Stimulated activated CD8-positive, alpha-beta memory T cell treated with anti-CD3 and anti-CD28 coated beads, Interleukin-2, amount 100 ng/mL, for 1 hour (primary cell): ENCODE measurements at places on chromosomes 7 and 10.

GRCh38 chr10:3631291-3631690 is 153.7 kb downstream of the KLF6 start:
- DNase-seq: no peak

GRCh38 chr7:21941611-21942141 is 4.0 kb downstream of the CDCA7L start:
- DNase-seq: no peak

- no peak for DNase-seq
Measured at GRCh38 chr7:152414779-152415178, 21.0 kb downstream of the KMT2C start.

DNA sequence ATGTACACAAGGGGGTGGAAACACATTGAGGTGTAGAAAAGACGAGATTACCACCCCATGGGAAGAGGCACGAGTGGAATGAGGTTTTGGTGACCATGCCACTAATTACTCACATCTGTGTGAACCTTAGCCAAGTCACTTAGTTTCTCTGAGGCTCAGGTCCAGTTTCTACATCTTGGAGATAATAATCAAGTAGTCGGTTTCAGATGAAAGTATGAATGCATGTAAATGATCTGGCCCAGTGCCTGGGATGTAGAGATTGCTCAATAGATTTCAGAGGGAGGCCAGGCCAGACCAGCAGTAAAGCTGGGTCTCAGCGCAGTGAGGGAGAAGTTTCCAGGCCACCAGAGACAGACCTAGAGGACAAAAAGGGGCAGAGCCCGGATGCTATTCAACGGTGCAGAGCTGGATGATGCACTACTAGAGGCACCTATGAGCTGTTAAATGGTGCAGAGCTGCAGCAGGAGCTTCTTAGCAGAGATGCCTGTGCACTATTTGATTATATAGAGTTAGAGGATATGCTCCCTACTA is 725.1 kb downstream of the GRID1 start:
- no peak for DNase-seq

DNA sequence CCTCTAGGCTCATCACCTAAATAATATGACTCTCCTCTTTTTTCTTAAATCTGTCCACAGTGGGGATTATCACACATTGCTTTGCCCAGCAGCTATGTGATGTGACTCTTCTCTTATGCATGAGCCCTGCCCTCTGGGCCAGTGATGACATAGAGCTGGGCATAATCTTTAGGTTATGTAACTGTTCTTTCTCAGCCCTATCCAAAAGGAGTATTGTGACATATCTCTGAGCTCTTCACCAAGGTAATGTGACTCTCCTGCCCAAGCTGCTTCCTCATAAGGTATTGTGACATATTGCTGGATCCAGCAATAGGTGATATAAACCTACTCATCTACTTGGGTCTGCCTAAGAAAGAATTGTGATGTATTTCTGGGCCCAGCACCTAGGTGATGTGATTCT is 37.7 kb upstream of the ZNF107 start:
- DNase-seq: no peak

- DNase-seq: no peak
Measured at GRCh38 chr7:17401791-17402627, 103.6 kb downstream of the AHR start.

DNA sequence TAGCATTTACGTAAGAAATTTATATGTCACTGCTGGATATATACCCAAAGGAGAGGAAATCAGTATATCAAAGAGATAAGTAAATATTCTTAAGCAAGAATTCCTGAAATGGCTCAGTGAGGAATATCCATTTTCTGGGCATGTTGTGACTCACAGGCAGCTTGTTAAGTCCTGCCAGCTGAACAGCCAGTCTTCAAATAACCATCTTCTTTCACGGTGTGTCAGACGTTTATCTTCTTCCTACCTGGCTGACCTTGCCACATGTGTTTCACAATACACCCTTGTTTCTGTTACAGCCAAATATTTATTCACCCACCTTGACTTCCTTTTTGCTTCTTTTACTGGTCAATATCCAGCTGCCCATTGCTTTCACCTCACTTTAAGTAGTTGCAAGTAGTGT is 648.1 kb downstream of the ANKRD7 start:
- no peak for DNase-seq

- DNase-seq: no peak
Measured at GRCh38 chr10:23384364-23384763, 39.8 kb upstream of the C10orf67 start.

- no peak for DNase-seq
Measured at GRCh38 chr10:89553064-89553734, 17.8 kb upstream of the SLC16A12 start.

DNA sequence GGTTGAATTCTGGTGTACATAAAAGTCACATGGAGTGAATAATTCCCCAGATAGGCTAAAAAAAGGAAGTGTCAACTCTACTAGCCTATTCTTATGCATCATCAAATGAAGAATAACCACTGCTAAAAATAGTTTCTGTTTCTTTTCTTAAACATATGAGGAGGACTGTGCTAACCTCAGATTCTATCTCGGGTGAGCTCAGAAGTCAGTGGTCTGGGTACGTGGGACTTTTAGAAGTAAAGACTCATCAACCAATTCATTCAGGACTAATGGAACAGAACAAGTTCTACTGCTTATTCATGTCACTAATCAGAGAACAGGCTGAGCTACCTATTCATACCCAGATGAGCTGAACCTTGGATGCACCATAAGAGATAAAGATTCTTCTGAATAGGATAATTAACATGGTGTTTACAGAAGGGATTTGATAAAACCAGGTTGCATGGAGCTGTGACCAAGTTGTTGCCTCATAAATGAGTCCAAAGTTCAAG is 9.5 kb upstream of the ASAH2 start:
- no peak for DNase-seq

GRCh38 chr7:95101422-95101821 is 194.0 kb downstream of the PPP1R9A start:
- no peak for DNase-seq

DNA sequence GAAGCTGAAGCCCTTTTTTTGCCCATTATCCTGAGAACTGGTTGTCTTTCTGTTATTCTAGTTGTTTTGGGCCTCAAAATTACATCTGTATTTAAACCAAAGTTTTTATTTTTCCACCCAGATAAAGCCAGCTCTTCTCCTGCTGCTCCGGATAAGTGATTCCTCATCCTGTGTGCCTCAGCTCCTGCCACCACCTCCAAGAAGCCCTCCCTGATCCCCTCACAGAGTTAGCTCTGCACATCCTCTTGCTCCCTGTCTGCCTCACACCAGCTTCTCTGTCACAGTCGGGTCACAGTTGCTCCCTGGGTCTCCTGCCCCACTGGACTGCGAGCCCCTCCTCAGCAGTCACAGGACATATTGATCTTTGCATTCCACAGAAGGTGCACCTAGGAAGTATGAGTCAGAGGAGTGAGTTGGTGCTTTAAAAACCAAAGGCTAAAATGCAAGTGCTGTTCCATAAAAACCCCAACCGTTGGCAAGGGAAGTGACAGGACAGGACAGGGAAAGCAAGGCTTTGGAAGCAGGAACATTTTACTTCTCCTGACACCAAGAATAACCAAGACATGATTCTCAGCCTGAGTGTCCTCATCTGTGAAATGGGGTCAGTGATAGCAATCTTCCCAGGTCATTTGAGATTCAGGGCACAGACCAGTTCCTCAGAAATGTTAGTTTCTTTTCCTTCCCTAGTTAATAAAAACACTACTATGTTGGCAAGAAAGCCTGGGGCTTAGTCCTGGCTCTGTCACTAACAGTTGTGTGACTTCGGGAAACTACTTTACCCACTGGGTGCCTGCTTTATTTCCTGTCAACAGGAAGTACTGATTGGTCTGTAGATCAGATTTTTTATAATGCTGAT is 36.5 kb upstream of the EEPD1 start:
- DNase-seq: no peak

DNA sequence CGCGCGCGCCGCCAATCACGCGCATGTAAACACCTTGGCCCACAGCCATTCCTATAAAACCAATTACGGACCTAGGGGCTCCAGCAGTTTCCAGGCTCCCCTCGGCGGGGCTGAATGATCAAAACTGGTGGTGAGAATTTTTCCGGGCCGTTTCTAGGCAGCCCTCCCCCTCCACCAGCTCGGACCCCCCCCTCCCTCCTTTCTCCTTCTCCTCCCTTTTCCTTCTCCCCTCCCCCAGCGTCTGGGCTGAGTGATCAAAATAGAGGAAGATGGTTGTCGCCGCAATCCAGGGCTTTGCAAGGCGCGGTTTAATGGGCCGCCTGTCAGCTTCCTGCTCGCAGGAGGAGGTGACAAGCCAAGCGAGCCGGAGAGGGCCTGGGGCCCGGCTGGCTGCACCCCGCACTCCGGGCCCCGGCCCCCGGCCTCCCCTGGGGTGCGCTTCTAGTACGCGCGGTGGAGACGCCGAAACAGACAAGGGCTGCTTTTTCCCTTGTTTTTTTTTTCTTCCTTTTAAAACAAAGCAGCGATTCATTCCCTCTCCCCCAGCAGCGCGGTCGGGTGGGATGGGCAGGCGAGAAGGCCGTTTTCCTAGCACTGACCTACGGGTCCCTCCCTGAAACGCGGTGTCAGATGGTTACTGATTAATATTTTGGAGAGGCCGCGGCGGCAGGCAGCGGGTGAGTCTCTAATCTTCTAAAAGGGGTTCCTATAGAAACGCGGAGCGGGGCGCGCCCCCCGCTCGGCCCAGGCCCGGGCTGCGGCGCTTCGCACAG is 528 bp upstream of the TNRC18 start:
- no peak for DNase-seq

GRCh38 chr10:109126016-109126415 is 797.3 kb downstream of the XPNPEP1 start:
- DNase-seq: no peak

- no peak for DNase-seq
Measured at GRCh38 chr10:95474228-95475002, 86.8 kb downstream of the SORBS1 start.

- no peak for DNase-seq
Measured at GRCh38 chr10:1841759-1842158, 104.4 kb upstream of the ADARB2 start.

- no peak for DNase-seq
Measured at GRCh38 chr7:106965108-106965507, 79.4 kb upstream of the PRKAR2B start.

- DNase-seq: no peak
Measured at GRCh38 chr10:113739031-113739430, 12.5 kb upstream of the PLEKHS1 start.

GRCh38 chr7:126574276-126575250 is 678.2 kb downstream of the GRM8 start:
- no peak for DNase-seq

DNA sequence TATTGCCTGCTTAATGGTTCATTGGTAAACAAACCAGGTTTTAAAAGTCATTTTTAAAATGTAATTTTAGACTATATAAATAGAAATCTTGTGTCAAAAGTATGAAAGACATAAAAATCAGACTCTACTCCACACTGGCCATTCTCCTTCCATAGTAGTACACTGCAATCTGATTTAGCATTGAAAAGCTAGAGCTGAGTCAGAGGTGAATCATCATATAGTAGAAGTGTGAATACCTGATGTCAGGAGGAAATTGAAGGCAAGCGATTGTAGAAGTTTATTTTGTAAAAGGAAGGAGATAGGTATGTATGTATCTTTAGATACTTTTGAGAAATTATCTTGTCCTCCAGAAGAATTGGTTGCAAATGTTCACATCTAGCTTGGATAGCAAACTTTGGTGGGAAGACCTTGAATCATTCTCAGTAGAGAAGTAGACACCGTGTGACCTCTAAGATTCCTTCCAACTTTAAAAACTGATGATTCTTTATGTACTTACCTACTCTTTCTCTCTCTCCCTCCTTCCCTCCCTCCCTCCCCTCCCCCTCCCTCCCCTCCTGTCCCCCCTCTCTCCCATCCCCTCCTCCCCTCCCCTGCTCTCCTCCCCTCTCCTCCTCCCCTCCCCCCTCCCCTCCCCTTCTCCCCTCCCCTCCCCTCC is 88.1 kb downstream of the BTAF1 start:
- DNase-seq: no peak

DNA sequence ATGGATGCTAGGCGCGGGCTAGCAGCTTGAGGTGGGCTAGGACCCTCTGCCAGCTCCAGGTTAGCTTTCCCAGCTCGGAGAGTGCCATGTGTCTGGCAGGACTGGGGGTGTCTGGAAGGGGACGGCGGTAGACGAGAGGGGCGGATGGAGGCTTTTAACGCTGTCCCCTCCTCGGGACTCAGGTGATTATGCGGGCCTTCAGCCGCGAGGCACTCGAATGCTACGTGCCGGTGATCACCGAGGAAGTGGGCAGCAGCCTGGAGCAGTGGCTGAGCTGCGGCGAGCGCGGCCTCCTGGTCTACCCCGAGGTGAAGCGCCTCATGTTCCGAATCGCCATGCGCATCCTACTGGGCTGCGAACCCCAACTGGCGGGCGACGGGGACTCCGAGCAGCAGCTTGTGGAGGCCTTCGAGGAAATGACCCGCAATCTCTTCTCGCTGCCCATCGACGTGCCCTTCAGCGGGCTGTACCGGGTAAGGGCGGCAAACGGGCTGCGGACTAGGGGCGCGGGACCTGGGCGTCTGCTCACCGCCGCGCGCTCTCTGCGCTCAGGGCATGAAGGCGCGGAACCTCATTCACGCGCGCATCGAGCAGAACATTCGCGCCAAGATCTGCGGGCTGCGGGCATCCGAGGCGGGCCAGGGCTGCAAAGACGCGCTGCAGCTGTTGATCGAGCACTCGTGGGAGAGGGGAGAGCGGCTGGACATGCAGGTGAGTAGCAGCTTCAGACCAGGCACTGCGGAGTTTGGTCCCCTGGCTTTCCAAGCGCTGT is 1.1 kb downstream of the CYP26A1 start:
- DNase-seq: no peak

DNA sequence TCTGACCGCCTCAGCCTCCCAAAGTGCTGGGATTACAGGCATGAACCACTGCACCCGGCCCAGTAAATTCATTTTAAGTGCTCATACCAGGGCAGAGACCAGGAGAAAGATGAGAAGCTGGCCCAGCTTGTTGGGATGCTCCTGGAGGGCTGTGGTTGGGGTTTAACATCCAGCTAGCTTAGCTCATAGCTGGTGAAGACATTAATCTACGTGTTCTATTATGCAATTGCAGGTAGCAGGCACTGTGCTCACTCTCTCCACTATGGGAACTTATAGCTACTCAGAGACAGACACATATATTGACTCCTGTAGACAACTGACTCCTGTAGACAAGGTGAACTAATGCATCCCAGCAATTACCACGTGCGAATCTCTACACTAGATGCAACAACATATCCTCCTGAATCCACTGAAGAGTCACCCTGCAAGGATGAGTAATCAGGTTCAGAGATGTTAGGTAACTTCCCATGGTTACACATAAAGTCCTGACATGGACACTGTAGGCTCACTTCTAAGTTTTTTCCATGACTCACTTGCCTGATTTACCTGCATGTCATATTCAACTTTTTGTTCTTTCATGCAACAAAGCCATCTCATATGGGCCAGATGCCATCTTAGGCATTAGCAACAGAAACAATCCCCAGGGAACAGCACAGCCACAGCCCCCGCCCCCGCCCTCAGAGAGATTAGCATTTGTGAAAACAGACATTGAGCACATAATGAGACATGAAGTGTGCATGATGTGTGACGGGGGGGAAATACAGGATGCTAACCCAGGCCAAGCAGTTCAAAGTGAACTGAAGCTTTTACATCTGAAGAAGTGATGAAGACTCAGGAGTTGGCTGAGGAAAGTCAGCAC is 37.2 kb downstream of the ERLIN1 start:
- no peak for DNase-seq
